ENCODE measurements at places on chromosomes 1 and 21. TPM values are rescaled to one million over a fixed set of nuclear protein-coding genes. Genes with fewer than 3 reads are reported as not detected.
A peak's percentile ranks its signal among the peaks of the same experiment; 100 is the strongest.

DNA sequence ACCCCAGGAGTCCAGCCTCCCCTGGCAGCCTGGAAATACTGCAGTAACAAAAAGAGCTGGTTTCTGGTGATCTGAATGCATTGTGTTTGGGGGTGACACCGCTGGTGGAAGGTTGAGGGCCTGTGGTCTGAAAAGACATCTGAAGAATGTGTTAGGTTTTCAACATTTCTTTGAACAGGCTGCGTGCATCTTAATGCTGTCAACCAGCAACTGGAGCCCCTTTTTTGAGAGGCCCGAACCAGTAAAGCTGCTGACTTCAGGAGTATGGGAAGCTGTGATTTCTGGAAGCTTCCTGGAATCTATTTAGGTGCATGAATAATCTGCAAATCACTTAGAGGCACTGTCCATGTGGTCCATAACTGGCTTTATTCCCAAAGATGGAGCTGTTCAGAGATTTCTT is 17.0 kb downstream of the ATP5PO start:
- DNase-seq: no peak
- no peaks in the 10 kb centered on the region for H3K36me3 ChIP-seq
- peaks cover 40% of the 10 kb centered on the region for H3K4me1 ChIP-seq
- no peak overlapping the region for H3K4me3 ChIP-seq
- H3K27ac ChIP-seq: peak overlapping the region; percentile 79
- no peaks in the 10 kb centered on the region for H3K27me3 ChIP-seq

DNA sequence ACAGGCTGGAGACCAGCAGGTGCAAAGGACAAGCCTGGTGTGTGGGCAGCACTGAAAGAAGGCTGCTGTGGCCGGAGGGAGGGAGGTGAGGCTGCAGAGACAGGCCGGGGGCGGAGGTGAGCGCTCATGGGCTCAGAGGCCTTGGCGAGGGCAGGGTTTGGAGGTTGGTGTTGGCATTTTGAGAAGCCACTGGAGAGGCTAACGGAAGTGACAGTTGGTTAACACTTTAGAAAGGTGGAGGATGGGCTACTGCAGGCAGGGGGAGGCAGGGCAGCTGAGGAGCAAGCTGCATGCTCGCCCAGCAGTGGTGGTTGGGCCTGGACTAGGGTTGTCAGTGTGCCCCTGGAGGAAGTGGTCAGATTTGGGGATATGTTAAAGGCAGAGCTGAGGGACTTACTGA is 37.5 kb downstream of the QSOX1 start:
- no peak for DNase-seq
- H3K36me3 ChIP-seq: peaks cover 24% of the 10 kb centered on the region
- H3K27ac ChIP-seq: no peak overlapping the region
- H3K27me3 ChIP-seq: no peaks in the 10 kb centered on the region
- H3K4me1 ChIP-seq: no peaks in the 10 kb centered on the region
- H3K4me3 ChIP-seq: no peak overlapping the region

DNA sequence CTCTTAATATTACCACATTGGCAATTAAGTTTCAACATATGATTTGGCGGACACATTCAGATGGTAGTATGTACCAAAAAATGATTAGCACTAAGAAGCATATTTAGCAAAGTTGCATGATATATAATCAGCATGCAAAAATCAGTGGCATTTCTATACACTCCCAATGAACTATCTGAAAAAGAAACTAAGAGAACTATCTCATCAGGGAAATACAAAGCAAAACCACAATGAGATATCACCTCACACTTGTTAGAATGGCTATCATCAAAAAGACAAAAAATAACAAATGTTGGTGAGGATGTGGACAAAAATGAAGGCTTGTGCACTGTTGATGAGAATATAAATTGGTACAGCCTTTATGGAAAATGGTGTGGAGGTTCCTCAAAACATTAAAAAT is 31.4 kb upstream of the DENND1B start:
- H3K27ac ChIP-seq: no peak overlapping the region
- H3K27me3 ChIP-seq: no peaks in the 10 kb centered on the region
- no peak overlapping the region for H3K4me3 ChIP-seq
- no peak for DNase-seq

GRCh38 chr1:179637211-179637860 is 45.7 kb downstream of the TDRD5 start:
- no peak overlapping the region for H3K27ac ChIP-seq
- no peaks in the 10 kb centered on the region for H3K27me3 ChIP-seq
- DNase-seq: no peak

The CELA3B gene
- total RNA-seq: not detected
